CD4-positive, alpha-beta T cell treated with Interleukin-6 at 100 ng/mL for 8 hours (primary cell): ENCODE measurements at places on chromosomes 5 and 9.

- no peak for DNase-seq
Observed at GRCh38 chr5:36152324-36153297, 700 bp downstream of the SKP2 start.

- DNase-seq, result no peak
Observed at GRCh38 chr9:135486267-135487065, 6.9 kb downstream of the PPP1R26 start.

GRCh38 chr9:137276473-137277328 is 825 bp upstream of the TOR4A start:
- no peak for DNase-seq

DNA sequence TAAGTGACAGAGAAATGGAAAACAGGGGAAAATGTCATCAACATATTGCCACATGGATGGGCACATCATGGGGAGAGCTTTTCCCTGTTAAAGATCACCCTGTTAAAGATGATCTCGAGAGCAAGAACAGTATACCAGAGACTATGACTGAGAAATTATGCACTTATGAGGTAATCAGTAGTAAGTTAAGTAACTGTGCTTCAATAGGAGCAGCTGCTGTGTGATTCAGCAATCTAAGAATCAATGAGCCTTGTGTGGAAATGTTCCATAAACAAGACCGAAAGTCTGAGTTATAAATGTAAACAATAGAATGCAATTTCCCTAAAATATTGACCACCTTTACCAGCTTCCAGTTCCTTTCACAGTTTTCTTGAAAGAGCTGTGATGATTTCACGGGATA is 582.3 kb downstream of the CAAP1 start:
- no peak for DNase-seq

DNA sequence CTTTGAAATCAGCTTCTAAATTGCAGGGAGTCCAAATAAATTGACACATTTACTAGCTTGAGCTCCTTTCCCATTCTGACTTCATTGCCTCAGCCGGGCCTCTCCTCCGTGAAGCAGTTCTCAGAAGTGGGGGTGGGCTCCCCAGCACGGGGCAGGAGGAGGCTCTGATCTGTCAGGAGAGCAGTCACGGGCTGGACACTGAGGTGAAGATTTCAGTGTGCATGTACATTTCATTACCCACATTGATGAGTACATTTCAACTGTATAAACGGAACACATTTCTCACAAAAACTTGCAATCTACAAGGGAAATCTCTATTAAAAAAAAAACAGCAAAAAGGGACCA is 195.9 kb downstream of the SEMA6A start:
- no peak for DNase-seq

DNA sequence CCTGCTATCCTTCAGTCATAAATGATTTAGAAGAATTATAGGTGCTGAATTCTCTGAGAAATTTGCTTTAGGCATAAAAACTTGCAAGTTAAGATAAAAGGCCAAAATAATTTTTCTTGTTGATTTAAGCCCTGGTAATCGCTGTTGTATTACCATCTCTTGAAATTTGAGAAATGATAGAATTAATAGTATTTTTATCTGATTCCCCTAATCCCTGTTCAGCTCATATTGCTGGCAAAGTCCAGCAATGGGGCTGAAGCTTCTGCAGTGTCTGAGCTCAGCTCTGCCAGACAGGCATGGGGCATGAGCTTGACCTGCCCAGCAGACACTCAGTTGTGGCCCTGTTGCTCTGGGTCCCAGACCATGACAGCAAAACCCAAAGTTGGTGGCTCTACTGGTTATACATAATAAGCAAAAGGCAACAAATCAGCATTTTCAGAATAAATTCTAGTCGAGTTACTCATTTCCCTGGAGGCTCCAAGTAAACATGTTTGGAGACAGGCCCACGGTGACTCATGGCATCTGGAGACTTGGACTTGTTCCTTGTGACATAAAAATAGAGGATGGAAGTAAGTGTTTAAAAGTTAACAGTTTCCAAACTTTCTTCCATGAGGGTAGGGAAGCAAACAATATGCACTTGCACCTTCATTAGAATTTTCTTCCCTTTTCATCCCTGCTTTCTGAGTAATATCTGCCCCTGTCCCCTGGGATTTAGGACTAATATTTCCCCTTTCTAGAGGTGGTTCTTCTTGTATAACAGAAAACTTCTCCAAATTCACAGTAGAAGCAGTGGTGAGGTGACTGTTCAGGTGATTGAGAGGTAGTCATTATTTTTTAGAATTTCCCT is 60.2 kb upstream of the SLC2A8 start:
- no peak for DNase-seq

GRCh38 chr5:171418982-171419687 is at the start of gene FGF18:
TSS of gene FGF18 (plus strand) at chr5:171419647. CDS start at chr5:171420200, 553 bp downstream.
- no peak for DNase-seq

- DNase-seq, result no peak
Observed at GRCh38 chr5:9046756-9047481, 499.0 kb downstream of the SEMA5A start.

- DNase-seq, result no peak
Observed at GRCh38 chr5:32230356-32231099, 56.4 kb upstream of the GOLPH3 start.

DNA sequence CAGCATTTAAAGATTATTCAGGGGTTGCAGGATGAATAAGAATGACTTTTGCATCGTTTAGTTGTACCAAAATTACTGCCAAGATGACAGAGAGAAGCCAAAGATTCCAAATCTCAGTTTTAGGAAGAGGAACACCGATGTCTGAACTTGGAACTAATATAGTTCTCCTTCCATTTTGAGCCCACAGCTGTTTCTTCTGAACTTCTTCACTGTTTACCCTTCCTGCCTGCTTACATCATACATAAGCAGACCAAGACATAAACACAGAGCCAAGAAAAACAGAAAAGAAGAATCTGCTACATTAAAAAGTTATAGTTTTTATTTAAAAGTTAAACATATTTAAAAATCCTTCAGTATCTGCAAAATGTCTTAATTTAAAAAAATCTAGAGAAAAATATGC is 146.9 kb upstream of the RAPGEF1 start:
- no peak for DNase-seq

GRCh38 chr5:142239394-142240159 is 85.2 kb downstream of the SPRY4 start:
- DNase-seq, result no peak

- no peak for DNase-seq
Observed at GRCh38 chr5:176788941-176789872, 21.2 kb upstream of the UNC5A start.

DNA sequence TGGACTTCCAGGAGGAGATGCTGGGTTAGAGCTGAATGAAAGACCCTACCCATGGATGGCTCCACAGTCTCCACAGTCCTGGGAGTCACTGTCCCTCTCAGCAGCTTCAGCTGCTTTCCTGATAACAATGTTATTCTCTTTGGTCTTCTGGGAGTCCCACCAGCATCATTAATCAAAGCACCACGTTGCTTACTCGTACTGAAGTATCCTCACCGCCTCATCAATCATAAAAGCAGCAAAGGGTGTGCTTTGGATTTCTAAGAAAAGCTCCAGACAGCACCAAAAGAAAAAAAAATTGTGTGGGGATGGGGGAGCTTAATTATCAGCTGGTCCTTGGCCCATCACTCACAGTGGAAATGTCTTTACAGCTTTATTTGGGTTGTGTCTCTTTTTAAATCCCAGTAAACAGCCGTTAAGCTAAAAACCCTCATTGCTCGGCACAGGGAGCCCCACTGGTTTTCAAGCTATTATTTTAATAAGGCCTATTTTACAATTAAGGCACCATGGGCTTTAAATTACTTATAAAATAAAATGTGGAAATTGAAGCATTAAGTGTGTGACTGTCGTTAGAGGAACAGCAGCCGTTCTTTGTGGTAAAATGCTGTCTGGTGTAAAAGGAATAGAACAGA is 538.0 kb downstream of the EBF1 start:
- no peak for DNase-seq

DNA sequence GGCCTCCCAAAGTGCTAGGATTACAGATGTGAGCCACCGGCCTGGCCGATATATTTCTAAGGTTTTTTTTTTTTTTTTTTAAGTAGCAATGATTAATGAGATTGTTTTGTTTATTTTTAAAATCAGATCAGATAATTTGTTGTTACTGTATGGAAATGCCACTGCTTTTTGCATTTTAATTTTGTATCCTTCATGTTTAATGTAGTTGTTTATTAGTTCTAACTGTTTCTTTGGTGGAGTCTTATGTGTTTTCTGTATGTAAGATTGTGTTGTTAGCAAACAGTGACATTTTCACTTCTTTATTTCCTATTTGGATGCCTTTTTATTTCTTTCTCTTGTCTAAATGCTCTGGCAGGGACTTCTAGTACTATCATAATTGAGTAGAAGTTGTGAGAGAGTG is 87.3 kb downstream of the DMXL1 start:
- no peak for DNase-seq

GRCh38 chr9:88710449-88710848 is 175.5 kb downstream of the NXNL2 start:
- DNase-seq, result no peak

DNA sequence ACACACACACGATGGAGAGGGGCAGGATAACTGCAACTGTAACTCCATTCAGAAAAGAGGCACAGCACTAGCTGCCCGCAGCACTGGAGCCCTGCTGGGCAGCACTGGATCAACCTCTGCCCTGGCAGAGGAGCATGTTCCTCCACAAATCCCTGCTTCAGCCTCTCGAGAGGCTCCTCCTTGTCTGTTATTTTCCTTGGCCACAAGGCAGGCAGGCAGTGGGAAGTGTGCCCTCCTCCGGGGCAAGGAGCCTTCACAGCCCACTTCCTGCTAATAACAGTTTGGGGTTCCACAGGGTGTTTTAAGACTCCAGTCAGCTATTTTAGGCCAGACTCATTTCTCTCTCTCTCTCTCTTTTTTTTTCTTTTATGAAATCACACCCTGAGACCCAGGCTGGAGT is 11.8 kb downstream of the FXN start:
- DNase-seq, result no peak

- no peak for DNase-seq
Observed at GRCh38 chr5:15391704-15392397, 108.1 kb upstream of the FBXL7 start.

DNA sequence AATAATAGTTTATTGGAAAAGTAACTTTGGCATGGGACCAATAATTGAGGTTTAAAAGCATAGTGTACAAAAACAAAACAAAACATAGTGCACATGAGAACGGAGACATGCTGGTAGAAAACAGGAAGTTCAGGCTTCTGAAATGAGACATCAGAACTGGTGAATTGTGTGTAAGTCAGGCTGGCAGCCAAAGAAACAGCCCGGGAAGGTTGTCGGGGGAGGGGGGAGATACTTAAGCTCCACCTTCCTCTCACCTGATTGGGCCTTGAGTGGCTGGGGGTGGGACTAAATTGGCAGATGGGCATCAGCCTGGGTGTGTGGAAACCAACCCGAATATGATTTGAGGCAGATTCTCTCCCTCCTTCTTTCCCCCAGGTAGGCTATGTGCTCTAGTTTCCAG is 256.3 kb downstream of the SMARCA2 start:
- no peak for DNase-seq

DNA sequence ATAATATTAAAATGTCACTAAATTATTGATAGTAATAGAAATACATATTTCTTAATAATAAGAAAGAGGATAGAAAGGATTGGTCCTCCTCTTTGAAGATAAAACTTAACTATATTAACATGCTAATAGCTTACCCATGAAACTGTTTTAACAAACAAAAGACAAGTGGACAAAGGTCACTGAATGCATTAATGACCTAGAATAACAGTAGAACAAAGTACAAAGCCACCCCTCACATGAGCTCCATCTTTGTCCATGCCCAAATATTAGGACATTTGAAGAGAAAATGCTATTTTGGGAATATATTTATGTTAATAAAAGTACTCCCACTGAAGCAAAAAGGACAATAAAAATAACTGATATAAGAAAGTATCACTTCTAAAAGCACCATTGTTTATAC is 34.1 kb upstream of the SLC22A5 start:
- no peak for DNase-seq

GRCh38 chr5:54804086-54804485 is 181.3 kb downstream of the ESM1 start:
- DNase-seq, result no peak

DNA sequence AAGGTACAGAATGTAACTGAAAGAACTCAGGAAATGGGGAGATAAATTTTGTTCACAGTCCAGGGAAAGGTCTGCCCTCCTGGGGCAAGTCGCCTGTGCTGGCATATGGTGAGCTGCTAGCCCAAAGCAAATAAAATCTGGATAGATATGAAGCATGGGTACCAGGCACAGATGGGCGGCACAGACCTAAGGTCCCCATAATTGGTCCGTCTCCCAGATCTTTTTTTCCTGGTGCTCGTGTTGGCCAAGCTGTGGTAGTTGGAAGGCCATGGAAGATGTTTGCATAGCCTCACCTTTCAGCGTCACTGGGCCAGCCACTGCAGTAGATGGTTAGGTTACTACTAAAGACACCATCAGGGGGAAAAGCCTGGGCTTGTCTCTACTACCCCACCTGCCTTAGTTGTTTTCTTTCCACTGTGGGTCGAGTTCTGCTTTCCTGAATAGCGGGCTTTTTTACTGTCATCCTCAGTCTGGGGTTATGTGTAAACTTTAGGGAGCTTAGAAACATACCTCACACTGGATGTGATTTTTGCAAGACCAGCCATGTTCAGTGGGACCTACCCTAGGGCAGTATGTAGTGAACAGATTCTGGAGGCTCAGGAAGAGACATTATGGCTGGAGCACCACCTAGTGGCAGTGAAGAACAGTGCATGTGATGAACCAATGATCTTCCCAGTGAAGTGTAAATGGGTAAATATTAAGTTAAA is 24.2 kb upstream of the GLRX start:
- DNase-seq, result peak; percentile 76

GRCh38 chr5:178762391-178762790 is 31.9 kb upstream of the ZNF354A start:
- DNase-seq, result no peak

DNA sequence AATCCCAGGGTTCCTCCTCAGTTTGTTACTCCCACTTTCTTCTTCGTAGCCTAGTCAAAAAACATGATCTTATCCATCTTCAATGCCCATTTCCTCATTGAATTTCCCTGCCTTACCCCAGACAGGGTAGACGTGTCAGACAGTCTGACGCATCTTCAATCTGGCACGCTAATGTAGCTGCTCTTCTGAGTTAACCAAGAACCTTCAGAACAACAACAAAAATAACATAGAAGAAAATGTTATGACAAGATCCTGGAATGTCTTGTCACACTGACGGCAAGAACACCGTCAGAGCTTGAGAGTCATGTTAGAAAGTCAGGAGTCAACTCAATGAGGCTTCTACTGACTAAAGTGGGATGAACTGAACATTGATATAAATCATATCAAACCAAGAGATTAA is 122.7 kb upstream of the SPDL1 start:
- no peak for DNase-seq

GRCh38 chr5:74122979-74123590 is 497.1 kb downstream of the ARHGEF28 start:
- no peak for DNase-seq

- DNase-seq, result peak; percentile 52
Observed at GRCh38 chr5:139543423-139543991, 17.6 kb upstream of the UBE2D2 start.
